Stimulated activated CD4-positive, alpha-beta T cell treated with anti-CD3 and anti-CD28 coated beads, Interleukin-12 subunit alpha, Interleukin-12 subunit beta, amount 100 ng/mL, for 48 hours (primary cell): ENCODE measurements at places on chromosomes 2 and 18.

DNA sequence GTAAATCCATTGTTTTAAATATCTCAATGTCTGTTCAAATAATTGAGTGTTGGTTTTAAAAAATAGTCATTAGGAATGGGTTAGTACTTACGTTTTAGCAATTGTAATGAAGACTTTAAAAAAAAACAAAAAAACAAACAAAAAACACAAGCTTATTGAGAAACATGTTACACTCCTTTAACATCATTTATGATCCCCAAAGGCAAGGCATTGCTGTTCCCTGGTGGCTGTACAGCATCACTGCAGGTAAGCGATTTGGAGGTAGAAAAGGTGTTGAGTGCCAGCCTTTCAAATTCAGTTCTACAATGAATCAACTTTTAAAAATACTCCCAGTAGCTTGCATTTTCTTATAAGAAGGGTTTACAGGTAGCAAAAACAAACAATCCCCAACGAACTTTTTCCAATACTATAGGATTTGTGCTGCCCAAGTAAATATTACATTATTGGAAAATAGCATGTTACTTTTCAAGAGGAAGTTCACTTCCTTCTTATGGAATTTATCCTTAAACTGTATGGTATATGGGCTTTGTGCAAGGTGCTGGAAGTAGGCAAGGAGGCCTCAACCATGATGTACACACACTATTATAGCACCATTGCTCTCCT is 27.5 kb downstream of the CNRIP1 start:
- DNase-seq, result peak; percentile 6

GRCh38 chr2:195590199-195590860 is 66.7 kb upstream of the SLC39A10 start:
- no peak for DNase-seq

DNA sequence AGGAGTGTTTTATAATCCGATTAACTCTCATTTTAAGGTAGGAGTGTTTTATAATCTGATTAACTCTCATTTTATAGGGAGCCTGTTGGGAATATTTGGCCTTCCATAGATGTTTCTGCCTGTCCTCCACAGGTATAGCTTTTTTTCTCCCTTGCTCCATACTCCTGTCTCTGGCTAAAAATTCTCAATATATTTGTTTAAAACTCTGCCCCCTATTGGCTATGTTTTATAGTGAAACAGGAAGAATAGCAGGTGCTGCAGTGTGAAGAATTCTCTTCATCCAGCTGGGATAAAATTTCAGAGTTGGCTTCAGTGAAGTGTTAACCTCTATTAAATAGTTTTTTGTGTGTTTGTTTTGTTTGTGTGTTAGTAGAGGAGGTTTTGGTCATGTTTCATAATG is 1046.0 kb upstream of the TMEFF2 start:
- DNase-seq, result no peak

- DNase-seq, result no peak
Observed at GRCh38 chr2:24863641-24864040, 56.4 kb downstream of the ADCY3 start.

DNA sequence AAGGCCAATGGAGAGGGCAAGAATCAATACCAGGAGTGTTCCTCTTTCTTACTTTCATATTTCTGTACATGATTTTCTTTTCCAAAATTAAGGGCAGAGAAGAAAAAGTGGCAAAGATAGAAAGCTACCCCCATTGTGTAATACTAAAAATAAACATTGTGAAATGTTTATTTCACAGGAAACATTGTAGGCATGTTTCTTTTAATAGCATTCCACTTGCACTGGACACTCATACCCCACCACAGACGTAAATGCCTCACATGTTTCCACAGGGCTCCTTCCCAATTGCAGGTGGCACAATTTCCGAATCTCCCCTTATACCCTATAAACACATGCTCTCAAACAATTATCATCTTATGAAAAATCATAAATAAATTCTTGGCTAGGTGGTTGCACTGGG is 645.1 kb upstream of the SETBP1 start:
- DNase-seq, result no peak

DNA sequence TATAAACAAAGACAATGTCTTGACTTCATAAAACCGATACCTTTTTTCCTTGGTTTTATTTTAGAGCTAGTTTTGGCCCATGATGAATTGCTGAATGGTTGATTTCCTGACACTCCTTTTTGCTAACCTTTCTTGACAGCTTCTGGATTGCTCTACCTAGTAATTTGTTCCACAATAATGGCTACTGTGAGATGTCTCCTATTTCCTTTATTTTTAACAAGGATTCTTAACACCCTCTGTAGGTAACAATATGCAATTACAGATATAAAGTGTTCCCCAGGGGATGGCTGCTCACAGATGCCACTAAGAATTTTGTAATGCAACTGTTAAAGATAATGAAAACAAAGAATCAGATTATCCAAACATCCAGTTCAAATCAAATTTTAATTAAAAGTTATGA is 100.8 kb upstream of the ATP5MC3 start:
- no peak for DNase-seq

DNA sequence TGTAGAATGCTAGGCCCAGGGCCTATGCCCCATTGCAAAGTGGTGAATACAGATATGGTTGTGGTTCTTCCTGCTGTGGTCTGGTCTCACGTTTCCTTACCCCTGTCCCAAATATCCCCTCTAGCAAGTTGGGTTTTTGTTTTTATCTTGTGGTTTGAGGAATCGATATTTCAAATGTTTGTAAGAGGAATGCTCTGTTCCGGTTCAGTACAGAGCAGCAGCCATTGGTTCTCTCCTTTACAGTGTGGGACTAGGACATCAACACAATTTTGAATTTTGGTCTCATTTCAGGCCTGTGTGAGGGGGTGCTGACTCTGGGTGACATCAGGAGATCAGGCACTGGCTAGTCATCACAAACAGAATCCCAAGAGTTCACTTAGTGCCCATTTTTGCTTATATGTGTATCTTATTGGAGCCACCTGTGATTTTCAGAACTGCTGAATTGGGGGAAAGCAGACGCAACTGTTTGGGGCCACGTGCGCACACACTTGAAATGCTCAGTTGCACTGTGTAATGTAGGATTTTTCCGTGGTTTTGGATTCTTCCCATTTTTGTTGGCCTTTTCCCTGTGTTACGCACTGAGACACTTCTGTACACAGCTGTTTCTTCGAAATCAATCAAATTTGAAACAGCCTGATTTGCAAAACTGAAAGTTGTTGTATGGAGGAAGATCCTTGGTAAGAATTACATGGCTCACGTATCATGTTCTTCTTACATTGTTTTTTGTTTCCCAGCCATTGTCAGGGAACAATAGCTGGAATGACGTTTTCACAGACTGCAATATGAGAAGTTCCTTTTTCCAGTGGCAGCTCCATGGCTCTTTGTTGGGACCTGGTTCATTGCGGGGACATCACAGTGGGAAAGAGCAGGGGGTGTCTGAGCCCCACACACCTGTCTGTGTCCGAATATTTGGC is 8.6 kb downstream of the SH3BP4 start:
- DNase-seq, result no peak

GRCh38 chr2:107687073-107687472 is 139.6 kb upstream of the RGPD4 start:
- no peak for DNase-seq

- DNase-seq, result no peak
Observed at GRCh38 chr2:219907011-219907365, 279.6 kb downstream of the SLC4A3 start.

- DNase-seq, result no peak
Observed at GRCh38 chr2:238202326-238203093, 985 bp downstream of the ILKAP start.

GRCh38 chr2:189824694-189825396 is 40.6 kb downstream of the PMS1 start:
- no peak for DNase-seq

GRCh38 chr2:132773331-132773730 is 103.3 kb upstream of the LYPD1 start:
- DNase-seq, result no peak

- DNase-seq, result no peak
Observed at GRCh38 chr18:22670914-22671313, 253.2 kb upstream of the CTAGE1 start.

DNA sequence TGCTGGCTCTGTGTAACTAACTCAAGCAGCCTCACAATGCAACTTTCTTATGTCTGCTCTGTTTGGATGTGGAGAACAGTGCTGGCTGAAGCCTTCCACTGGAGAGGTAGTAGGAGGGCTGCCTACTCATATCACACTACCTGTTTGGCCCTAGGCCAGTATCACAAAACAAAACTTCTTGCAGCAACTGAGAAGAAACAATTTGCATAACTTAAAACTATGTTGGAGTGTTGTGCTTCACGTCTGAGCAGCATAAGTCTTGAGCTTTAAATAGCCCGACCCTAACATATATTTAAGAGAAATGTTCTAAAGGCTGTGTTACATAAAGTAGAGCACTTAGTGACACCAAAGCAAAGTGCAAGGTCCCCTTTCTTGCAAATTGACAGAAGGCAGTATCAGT is 204.9 kb upstream of the ACVR2A start:
- DNase-seq, result no peak

DNA sequence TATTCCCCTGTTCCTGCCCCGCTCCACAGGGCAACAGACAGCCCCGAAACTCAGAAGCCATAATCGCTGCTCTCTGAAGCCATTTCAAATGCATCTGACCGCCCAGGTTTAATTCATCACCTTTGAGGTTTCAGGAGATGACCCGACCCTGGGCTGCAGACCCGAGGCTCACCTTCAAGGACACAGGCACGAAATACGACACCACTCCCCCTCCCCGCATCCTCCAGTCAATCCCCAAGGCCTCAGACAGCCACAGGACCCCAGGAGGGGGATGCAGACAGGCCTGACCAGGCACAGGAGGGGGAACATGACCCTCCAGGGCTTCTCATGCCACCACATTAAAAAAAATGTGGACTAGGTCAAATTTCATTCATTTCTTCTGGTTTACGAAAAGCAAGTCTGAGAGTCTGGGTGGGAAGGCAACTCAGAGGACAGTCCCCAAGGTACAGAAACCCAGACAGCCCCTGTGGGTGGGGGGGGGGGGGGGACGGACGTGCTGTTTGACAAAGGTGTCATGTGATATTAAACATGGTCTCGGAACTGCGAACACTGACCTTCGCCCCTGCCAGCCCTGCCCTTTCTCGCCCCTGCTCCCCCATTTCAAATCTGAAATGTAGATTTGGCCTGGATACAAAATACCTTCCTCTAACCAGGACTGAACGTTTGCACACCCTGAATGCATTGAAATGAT is 142.9 kb downstream of the BCL11A start:
- no peak for DNase-seq

- DNase-seq, result no peak
Observed at GRCh38 chr2:208240619-208241209, 14.2 kb downstream of the IDH1 start.

GRCh38 chr2:240913810-240914644 is 7.9 kb downstream of the CROCC2 start:
- DNase-seq, result peak; percentile 35

DNA sequence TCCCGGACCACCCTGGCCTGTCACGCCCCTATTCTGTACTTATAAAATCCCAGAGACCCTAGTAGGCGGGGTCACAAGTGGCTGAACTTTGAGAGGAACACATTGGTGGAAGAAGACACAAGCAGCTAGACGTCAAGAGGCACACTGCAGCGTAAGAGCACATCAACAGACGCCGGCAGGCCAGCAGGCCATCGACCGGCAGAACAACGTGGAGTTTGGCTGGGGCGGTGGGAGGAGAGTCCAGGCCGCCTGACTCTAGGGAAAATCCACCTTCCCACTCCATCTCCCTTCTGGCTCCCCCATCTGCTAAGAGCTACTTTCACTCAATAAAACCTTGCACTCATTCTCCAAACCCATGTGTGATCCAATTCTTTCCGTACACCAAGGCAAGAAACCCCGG is 601.8 kb upstream of the CDH2 start:
- DNase-seq, result no peak

DNA sequence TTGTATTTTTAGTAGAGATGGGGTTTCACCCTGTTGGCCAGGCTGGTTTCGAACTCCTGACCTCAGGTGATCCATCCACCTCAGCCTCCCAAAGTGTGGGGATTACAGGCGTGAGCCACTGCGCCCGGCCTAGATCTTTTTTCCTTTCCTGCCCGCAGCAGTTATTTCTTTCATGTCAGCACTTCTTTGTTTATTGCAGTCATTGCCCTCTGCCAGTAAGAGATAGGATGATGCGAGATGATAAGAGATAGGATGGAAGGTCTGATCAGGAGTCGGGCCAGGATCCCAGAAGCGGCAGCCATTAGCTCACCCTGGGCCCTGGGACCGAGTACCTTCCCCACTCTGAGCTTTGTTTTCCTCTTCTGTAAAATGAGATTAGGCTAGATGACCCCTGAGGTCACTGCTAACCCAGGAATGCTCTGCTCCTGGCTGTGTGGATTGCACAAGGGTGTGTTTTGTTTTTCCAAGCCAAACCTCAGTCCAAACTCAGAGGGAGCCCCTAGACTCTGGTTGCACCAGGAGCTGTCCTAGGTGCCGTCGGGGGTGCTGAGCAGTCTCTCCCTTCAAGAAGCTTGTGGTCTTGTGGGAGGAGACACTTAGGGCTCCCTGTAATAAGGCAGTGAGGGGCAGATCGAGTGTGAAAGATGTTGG is 63.3 kb downstream of the LPIN1 start:
- no peak for DNase-seq

GRCh38 chr18:41602034-41602433 is 353.0 kb upstream of the PIK3C3 start:
- DNase-seq, result no peak

- no peak for DNase-seq
Observed at GRCh38 chr2:220120041-220120440, 492.6 kb downstream of the SLC4A3 start.

GRCh38 chr2:108923019-108923700 is 65.9 kb downstream of the EDAR start:
- DNase-seq, result no peak
